Daoy (cell line): ENCODE measurements at places on chromosomes 6 and 20. TPM values are rescaled to one million over a fixed set of nuclear protein-coding genes. Genes with fewer than 3 reads are reported as not detected.

The MOCS1 gene
- 8.8 and 13.2 TPM in 2 replicates for total RNA-seq

The POU5F1 gene
- 5.6 and 12.2 TPM in 2 replicates for total RNA-seq

The CRIP3 gene
- total RNA-seq: 0.34 TPM in 1 of 2 replicates, not detected in the other

The TPBG gene
- 24.7 and 33.2 TPM in 2 replicates for total RNA-seq

The AAR2 gene
- 21.6 and 27.1 TPM in 2 replicates for total RNA-seq

The MUC22 gene
- total RNA-seq: not detected in 2 replicates

The CLPSL1 gene
- total RNA-seq: not detected in 2 replicates

The RNF144B gene
- 2.3 and 4.3 TPM in 2 replicates for total RNA-seq

The ISM1 gene
- 0.46 and 1.1 TPM in 2 replicates for total RNA-seq

The SRC gene
- 7.6 and 9.5 TPM in 2 replicates for total RNA-seq

The CD93 gene
- total RNA-seq: under 0.01 TPM in 1 of 2 replicates, not detected in the other

The FAM217A gene
- total RNA-seq: not detected in 2 replicates

The CCM2L gene
- total RNA-seq: 1.0 and 2.1 TPM in 2 replicates

The BCAS4 gene
- total RNA-seq: 10.9 and 16.1 TPM in 2 replicates

The CRISP3 gene
- total RNA-seq: not detected in 2 replicates

The WDR46 gene
- 286 and 362 TPM in 2 replicates for total RNA-seq

The EPHA7 gene
- 0.06 and 0.09 TPM in 2 replicates for total RNA-seq

The SYCP2L gene
- 0.11 TPM in 1 of 2 replicates, not detected in the other for total RNA-seq

The C6orf58 gene
- total RNA-seq: 0.39 and 0.69 TPM in 2 replicates

The SCUBE3 gene
- total RNA-seq: 1.1 and 2.0 TPM in 2 replicates

The ATP6V1G2 gene
- total RNA-seq: 1.5 TPM in 1 of 2 replicates, not detected in the other

The TNFRSF6B gene
- 12.6 and 14.7 TPM in 2 replicates for total RNA-seq

The COL21A1 gene
- total RNA-seq: 0.06 TPM in 1 of 2 replicates, not detected in the other

The PLA2G7 gene
- not detected in 2 replicates for total RNA-seq

The RAB44 gene
- under 0.01 and 0.65 TPM in 2 replicates for total RNA-seq

The PPP1R11 gene
- total RNA-seq: 77.2 and 79.0 TPM in 2 replicates

The TNFRSF21 gene
- total RNA-seq: 38.7 and 39.3 TPM in 2 replicates

The KCNK5 gene
- total RNA-seq: 5.2 and 7.1 TPM in 2 replicates

The PRSS16 gene
- 4.3 and 8.2 TPM in 2 replicates for total RNA-seq

The LTB gene
- 2.1 TPM in 1 of 2 replicates, not detected in the other for total RNA-seq

The SSTR4 gene
- total RNA-seq: not detected in 2 replicates

The CCN6 gene
- not detected in 2 replicates for total RNA-seq

The COL9A3 gene
- total RNA-seq: 0.97 and 6.1 TPM in 2 replicates

The PGC gene
- not detected in 2 replicates for total RNA-seq

The PABPC1L gene
- total RNA-seq: 1.2 and 2.9 TPM in 2 replicates

The SNX5 gene
- 129 and 152 TPM in 2 replicates for total RNA-seq

The SLC17A1 gene
- not detected in 2 replicates for total RNA-seq

The ENPP3 gene
- not detected in 2 replicates for total RNA-seq

The HTR1B gene
- total RNA-seq: not detected in 2 replicates

The ARMH2 gene
- total RNA-seq: not detected in 2 replicates

The POM121L2 gene
- not detected in 2 replicates for total RNA-seq

The ABRACL gene
- total RNA-seq: 83.1 and 85.8 TPM in 2 replicates

The CYP24A1 gene
- 0.46 and 1.0 TPM in 2 replicates for total RNA-seq

The MACROD2 gene
- 0.51 and 0.86 TPM in 2 replicates for total RNA-seq

The NT5E gene
- total RNA-seq: 129 and 139 TPM in 2 replicates
